Prostate gland (tissue), 2 donors: ENCODE measurements at places on chromosomes 13 and 19. TPM values are rescaled to one million over a fixed set of nuclear protein-coding genes. Genes with fewer than 3 reads are reported as not detected.

Gene LAIR1
- total RNA-seq = 7.2 TPM

Gene USHBP1
- 3.5 TPM for total RNA-seq

Gene IL11
- total RNA-seq = 2.0 TPM

DNA sequence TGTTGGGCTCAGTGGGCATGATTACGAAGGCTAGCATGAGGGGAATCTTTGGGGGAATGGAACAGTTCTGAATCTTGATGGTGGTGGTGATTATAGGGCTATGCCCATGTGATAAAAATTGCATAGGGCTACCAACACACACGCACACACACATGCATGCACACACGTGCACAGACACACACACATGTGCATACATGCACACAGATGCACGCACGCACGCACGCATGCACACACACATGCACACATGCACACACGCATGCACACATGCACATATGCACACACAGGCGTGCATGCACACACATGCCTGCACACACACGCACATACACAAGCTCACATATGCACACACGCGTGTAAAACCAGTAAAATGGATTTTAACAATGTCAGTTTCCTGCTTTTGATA lies 85.9 kb downstream of the MUC16 start:
- no peak for DNase-seq

Gene IZUMO2
- not detected for total RNA-seq

Gene TSC22D1
- total RNA-seq = 237 TPM

Gene DENND1C
- 1.4 TPM for total RNA-seq
